ENCODE measurements at places on chromosomes 5 and 9.

DNA sequence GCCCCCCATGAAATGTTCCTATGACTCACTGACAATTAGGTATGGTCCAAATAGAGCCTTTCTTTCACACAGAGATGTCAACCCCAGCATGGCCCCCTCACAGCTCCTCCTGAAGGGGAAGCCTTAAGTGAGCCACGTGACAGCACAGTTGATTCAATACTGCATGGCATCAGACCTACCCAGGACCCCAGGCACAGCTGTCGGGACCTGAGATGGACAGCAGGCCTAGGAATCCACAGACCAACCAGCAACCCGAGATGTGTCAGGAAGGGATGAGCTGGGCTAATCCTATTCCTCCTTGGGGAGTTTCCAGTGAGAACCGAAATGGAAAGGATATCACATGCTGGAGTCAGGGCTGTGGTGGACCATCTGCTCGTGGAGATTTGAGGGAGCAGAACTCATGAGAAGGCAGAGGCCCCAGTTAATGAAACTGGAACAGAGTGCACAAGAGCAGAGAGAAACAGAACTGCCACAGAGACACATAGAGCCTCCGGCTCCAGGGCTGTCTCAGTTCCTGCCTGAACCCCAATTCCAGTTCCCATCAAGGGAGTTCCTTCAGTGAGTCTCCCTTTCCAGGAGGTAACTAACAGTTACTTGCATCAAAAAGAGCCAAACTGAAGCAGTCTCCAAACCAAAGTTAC lies 42.1 kb upstream of the SMIM23 start:
- no peak for DNase-seq

- DNase-seq = no peak
Measured at GRCh38 chr9:131366761-131367401, 27.0 kb upstream of the PRRC2B start.

DNA sequence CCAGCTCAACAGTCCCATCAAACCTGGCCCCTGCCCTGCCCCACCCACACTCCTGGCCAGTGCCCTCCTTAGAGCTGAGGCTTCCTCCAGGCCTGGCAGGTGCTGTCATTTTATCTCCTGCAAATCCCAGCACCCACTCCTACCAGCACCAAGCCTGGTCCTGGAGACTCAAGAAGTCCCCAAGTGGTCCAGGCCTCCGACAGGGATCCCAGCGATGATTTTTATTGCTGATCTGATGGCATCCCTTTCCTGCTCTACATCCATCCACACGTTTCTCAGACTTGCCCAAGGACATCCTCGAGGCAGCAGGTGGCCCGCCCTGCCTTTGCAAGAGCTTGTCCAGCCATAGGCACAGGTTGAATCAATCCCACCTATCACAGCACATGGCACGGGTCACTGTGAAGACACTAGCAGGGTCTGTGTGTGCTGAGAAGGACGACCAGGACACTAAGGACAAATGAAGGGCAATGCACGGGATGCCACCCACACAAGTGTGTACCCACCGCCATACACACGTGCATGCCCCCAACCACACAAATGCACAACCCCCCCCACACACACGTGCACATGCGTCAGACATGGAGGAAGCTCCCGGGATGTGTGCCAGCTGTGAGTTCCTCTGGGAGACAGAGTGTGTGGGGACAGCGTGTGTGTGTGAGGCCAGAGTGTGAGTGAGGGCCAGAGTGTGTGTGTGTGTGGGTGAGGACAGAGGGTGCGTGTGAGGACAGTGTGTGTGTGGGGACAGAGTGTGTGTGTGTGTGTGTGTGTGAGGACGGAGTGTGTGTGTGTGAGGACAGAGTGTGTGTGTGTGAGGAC lies 62.4 kb upstream of the UBAC1 start:
- DNase-seq = no peak

- DNase-seq = no peak
Measured at GRCh38 chr5:133881576-133882388, 86.6 kb downstream of the C5orf15 start.

DNA sequence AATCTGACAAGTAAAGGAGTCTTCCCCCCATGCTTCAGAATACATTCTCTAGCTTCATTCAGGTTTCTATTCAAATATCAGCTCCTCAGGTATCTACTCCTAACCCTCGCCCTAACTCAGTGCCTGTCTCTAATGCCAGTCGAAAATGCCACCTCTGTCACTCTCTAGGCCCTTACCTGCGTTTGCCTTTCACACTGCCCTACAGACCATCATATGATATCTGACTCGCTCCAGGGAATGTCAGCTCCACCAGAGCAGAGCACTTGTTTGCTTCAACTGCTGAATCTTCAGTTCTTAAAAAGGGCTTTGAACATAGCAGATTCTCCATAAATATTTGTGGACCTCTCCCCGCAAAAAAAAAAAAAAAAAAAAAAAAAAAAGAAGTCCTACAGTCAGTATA lies 46.7 kb downstream of the ADRB2 start:
- no peak for DNase-seq

- DNase-seq = no peak
Measured at GRCh38 chr5:128412145-128412930, 125.7 kb downstream of the FBN2 start.

GRCh38 chr9:137310189-137311052 lies 8.3 kb upstream of the NRARP start:
- no peak for DNase-seq

GRCh38 chr9:7104625-7105024 lies 346.9 kb downstream of the KDM4C start:
- no peak for DNase-seq

DNA sequence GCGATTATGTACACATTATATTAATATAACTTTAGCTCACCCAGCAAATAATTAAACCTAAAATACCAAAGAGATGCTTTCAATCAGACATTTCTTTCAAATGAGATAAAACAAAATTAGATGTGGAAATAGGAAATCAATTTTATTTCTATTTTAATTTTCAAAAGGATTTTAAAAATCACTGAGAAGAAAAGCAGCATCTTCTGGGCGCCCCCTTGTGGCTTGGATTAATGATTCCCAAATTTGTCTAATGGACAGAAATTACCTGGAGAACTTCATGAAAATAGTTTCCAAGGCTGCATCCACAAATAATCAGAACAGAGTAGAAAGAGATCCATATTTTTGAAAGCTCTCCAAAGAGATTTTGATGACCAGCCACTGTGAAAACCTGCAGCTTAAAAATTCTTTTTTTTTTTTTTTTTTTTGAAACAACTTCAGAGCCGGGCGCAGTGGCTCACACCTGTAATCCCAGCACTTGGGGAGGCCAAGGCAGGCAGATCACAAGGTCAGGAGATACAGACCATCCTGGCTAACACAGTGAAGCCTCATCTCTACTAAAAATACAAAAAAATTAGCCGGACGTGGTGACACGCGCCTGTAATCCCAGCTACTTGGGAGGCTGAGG lies 50.9 kb upstream of the CEMIP2 start:
- DNase-seq = peak; percentile 45

DNA sequence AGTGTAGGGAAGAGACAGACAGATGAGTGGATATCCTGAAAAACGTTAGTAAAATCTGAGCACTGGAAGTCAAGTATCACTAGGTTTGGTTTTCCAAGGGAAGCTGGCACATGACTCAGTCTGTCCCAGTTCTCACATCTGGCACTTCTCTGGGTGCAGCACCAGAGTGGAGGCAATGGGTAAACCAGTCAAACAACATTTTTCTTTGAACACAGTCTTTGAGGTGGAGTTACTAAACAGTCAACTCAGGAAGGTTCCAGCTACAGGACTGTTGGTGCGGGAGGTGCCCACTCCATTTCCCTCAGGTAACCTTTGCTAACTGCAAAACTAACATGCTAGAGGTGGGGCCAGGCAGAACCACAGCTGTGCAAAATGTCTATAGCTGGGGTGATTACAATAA lies 301.4 kb upstream of the RFX3 start:
- DNase-seq = no peak

GRCh38 chr5:127409246-127409917 lies 108.1 kb upstream of the PRRC1 start:
- no peak for DNase-seq

GRCh38 chr9:15824310-15824709 lies 271.5 kb downstream of the CCDC171 start:
- peak; percentile 9 for DNase-seq

- DNase-seq = no peak
Measured at GRCh38 chr5:14882658-14883580, 11.3 kb upstream of the ANKH start.

GRCh38 chr5:172188893-172189692 lies 1.1 kb upstream of the STK10 start:
- peak; percentile 67 for DNase-seq

DNA sequence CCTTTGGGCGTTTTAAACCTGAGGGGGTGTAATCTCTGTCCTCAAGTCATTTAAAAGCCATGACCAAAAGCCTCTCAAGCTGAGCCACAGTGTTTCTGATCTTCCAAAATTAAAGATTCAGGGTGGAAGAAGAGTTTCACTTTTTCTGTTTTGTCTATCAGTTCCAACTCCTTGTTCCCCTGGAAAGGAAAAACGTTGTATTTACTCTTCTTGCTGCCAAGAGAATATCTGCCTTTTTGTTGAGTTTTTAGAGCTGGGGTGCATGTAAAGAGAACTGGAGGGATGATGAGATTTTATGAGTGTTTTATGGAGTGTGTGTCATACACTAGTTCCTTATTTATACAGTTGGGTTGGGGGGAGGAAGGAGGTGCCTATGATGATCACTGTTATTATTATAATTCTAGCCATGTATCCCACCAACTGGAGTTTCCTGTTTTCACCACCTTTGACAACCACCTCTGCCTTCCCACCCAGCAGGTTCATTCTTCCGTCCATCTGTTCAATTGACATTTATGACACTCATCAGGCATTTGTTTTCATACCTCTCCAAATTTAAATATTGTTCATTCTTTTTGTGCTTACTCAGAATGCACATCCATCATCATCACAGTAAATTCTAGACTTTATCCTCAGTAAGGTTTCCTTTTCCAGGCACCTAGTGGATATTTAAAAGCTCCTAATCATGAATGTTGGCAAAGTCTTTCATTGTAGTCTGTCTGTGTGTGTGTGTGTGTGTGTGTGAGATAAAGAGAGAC lies 97.9 kb upstream of the MPDZ start:
- DNase-seq = no peak

DNA sequence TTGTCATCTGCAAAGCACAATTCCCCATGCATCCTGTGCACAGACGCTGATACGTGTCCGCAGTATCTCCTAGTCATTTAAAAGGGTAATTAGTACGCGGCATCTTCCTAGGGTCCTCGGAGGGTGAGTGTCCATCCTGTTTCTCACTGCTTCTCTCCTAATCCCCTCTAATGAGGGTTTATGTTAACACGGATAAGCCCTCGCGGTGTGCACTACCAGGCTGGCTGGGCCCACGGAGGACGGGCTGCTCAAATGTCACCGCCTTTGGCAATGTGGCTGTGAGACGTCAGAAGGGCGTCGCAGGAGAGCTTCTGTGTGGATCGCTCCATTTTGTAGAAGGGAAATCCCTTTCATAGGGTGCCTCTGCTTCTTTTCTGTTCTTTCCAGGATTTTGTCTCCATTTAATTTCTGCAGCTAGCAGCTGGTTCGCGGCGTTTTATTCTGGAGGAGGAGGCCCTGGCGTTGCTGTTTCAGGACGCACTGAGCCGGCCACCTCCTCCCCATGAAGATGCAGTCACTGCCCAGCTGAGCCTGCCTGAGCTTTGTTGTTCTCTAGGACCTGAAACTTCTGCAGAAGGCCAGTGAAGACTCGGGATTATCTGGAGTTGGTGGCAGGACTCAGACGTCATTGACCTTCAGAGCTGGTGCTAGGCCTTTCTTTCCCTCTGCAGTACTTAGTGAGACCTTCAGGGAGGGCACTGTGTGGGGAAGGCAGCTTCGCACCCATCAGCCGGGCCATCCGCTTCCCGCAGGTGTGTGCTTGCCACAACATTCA lies 326.1 kb upstream of the IRX1 start:
- DNase-seq = no peak

- DNase-seq = no peak
Measured at GRCh38 chr9:5800969-5801738, 31.8 kb downstream of the ERMP1 start.

- DNase-seq = no peak
Measured at GRCh38 chr5:10573487-10574145, 9.7 kb downstream of the ANKRD33B start.

- DNase-seq = no peak
Measured at GRCh38 chr5:157867751-157868387, 8.9 kb upstream of the CLINT1 start.

- DNase-seq = no peak
Measured at GRCh38 chr9:124828489-124829333, 24.5 kb upstream of the WDR38 start.

DNA sequence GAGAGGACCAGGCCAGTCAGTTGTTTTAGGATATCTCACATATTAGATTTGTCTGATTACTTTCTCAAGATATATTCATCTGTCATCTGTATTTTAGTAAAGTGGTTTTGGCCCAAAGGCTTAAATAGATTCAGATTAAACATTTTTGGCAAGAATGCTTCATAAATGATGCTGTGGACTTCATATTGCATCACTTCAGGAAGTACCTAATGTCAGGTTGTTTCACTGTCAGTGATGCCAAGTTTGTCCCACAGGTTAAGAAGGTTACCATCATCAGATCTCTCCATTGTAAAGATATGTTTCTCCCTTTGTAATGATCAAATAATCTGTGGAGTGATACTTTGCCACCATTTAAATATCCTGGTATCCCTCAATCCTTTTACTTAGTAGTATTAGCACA lies 37.3 kb downstream of the ERCC6L2 start:
- no peak for DNase-seq

DNA sequence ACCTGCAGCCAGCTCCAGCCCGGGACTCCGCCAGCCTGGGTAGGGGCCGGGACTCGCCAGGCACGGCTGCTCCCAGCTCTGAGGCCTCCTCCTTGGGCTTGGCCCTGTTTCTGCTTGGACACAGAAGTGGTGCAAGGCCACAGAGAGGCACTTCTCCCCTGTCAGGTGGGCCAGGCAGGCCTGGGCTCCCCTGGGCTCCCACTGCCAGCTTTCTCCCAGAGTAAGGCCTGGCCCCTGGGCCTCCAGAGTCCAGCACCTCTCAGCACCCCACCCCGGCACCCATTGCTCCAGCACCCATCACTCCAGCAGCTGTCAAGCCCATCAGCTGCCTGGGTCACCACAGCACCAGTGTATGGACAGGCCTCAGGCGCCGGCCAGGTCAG lies 71.1 kb upstream of the LRRTM2 start:
- no peak for DNase-seq

- no peak for DNase-seq
Measured at GRCh38 chr9:93064392-93065134, 6.1 kb downstream of the SUSD3 start.

GRCh38 chr9:79185866-79186265 lies 385.9 kb upstream of the TLE4 start:
- peak; percentile 13 for DNase-seq

DNA sequence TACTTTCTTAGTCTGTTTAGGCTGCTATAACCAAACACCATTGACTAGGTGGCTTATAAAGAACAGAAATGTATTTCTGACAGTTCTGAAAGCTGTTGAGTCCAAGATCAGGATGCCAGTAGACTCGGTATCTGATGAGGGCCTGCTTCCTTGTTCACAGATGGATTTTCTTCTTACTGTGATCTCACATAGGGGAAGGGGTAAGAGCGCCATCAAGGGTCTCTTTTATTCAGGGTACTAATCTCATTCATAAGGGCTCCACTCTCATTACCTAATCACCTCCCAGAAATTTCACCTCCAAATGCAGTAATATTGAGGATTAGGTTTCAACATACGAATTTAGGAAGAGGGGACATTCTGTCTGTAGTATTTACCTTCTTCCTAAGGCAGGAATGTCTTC lies 384.0 kb upstream of the DMAC1 start:
- DNase-seq = no peak

GRCh38 chr9:130791303-130791894 lies 43.7 kb upstream of the ABL1 start:
- no peak for DNase-seq

All from mesenchymal stem cell (in vitro differentiated cells and primary cell).